ENCODE measurements at places on chromosomes 7 and 10.

GRCh38 chr7:29488203-29488970, 75.2 kb upstream of the PRR15 start:
- no peak for DNase-seq

DNA sequence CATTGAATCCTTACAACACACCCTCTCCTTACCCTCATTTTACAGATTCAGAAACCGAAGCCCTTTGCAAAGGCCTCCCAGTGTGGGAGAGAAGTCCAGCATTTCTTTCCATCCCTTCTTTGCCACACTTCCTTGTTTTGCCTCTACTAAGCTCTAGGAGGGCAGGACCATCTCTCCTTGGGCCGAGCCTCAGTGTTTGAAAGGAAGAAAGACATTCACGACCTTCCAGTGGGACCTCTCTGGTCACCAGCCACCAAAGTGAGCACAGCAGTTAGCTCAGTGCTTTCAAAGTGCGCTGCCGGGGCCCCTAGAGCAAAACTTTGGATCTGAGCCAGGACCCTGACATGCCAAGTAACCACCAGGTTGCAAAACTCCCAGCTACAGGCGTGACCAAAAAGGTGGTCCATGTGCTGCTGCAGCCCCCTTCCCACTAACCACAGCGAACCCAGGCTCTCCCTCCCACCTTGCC, 12.4 kb downstream of the CTBP2 start:
- no peak for DNase-seq

DNA sequence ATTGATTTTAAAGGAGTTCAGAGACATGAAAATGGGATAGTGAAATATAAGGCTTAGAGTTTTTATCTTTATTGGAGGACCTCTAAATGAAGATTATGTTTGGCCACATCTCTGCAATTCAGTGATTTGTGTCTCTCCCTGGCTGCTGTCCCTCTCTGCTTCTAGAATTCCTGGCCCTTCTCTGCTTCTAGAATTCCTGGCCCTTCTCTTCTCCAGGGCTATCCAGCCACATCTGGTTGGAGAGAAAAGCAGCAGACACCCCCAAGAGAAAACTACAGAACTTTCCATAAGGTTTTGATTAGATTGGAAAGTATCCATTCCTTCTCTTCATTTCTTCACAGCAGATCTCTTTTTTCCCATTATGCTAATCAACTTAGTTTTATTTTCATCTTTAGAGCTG, 135.5 kb downstream of the NPY start:
- no peak for DNase-seq

DNA sequence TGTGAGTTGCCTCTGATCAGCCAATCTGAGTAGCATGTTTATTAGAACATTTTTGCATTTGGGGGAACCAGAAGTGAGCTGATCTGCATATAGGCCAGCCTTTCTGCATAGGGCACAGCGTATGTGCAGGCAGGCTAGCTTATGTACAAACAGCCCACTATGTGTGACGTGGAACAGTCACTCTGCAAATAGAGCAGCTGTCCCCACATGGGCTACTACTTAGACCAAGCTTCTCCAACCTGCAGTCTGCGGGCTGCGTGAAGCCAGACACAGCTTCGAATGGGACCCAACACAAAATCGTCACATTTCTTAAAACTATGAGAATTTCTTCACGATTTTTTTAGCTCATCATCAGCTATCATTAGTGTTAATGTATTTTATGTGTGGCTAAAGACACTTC, 134.1 kb upstream of the FAM20C start:
- DNase-seq: no peak

DNA sequence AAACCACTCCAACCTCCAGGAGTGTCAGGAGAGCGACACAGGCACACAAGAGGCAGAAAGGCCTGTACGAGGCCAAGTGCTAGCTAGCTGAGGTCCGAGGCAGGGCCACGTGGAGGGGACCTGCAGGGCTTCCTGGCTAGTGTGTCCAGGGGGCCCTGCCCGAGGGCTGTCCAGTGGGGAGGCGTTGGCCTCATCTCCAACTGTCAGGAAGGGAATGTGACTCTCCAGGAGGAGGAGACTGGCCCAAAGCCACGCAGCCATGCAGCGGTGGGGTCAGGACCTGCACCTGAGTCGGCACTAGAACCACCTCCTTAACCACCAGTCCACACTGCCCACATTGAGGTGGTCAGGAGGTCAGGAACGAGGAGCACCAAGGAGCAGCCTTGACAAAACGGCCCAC, 32.3 kb upstream of the FXYD4 start:
- DNase-seq: no peak

GRCh38 chr10:125377368-125377767, 217.0 kb upstream of the CTBP2 start:
- DNase-seq: no peak

All from stimulated activated CD8-positive, alpha-beta memory T cell treated with anti-CD3 and anti-CD28 coated beads, Interleukin-4, amount 100 ng/mL, for 24 hours (primary cell).